ENCODE measurements at places on chromosomes 5 and 9.

- DNase-seq = no peak
Observed at GRCh38 chr9:128689820-128690683, 1.0 kb downstream of the SET start.

DNA sequence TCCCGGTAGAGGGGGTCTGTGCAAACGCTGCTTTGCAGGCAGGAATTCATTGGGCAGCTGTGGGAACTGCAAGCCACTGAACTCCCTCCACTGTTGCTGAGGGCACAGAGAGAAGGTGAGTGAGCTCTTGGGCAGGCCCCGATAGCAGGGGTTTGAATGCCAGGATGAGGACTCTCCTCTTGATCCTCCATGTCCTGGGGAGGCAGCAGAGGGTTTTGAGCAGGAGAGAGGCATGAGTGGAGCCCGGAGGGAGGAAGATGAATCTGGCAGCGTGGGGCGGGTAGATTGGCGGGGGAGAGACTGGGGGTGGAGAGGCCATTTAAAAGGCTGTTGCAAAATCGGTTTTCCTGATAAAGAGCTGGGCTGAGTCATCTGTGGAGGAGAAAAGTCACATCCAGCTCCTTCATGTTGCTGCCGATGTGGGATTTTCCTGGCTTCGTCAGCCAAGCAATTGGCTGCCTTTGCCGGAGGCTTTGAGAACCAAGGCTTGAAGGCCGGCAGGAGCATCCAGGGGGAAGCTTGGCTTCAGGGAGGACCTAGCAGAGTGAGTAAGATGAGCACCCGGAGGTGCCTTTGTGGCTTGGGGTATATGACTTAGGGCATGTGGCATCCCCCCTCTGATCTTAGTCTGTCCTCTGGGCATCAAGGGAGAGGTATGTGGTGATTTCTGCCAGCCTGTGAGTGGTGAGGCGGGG lies at the start of gene SYNPO:
Gene SYNPO (plus strand): TSS at position 350 of the 695 bp plus-strand sequence. CDS start 7,616 bp downstream, outside the sequence.
- peak; percentile 94 for DNase-seq

GRCh38 chr9:111657051-111657450 lies 4.4 kb upstream of the GNG10 start:
- no peak for DNase-seq

GRCh38 chr9:16030528-16031185 lies 477.8 kb downstream of the CCDC171 start:
- peak; percentile 80 for DNase-seq

Data from AG09309 (cell line).